ENCODE measurements at places on chromosomes 2 and 18.

GRCh38 chr18:28050545-28050944 is 126.4 kb downstream of the CDH2 start:
- DNase-seq = no peak

DNA sequence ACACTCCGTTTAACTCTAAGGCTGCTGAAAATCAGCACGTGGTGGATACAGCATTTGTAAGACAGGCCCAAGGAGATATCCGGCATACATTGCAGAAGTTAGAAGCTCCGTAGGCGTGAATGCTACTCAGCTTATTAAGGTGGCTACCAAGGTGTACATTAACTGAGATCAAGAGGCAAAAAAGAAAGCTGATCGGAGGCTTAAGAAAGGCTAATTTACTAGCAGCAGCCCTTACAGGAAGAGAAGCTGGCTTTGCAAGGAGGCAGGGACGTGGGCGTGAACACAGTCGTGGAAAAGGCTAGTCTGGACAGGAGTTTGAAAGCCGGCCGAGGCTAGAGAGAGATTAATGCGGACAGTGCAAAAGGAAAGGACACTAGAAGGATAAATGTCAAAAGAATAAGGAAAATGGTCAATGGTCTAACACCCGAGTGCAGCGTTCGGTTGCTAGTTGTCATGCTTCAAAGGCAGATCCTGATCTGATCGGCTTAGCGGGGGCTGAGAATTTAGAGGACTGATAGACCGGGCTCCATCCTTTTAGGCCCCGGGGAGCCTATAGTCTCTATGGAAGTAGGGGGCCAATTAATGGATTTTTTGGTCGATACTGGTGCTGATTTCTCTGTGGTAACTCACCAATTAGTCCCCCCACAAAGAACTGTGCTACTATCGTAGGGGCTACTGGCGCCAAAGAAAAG is 45.6 kb upstream of the SELENOI start:
- DNase-seq = peak; percentile 27

GRCh38 chr2:209102319-209102718 is 321.5 kb upstream of the MAP2 start:
- no peak for DNase-seq

- no peak for DNase-seq
Measured at GRCh38 chr2:21229302-21229701, 105.5 kb downstream of the TDRD15 start.

- no peak for DNase-seq
Measured at GRCh38 chr18:79187532-79188277, 118.5 kb downstream of the ATP9B start.

DNA sequence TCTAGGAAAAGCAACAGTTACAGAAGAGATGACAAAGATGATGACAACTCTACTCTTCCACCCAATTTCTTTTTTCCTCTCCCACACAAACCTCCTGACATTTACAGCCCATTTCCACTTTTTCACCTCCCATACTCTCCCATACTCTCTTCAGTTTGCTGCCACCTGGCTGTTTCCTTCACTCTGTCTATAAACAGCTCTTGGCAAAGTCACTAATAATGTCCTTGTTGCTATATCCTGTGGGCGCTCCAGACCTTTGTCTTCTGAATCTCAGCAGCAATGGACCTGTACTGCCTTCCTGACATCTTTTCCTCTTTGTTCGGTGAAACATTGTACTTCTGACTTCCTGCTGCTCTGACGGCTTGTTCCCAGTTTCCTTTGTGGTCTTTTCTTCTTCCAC is 60.7 kb upstream of the CAVIN2 start:
- no peak for DNase-seq

DNA sequence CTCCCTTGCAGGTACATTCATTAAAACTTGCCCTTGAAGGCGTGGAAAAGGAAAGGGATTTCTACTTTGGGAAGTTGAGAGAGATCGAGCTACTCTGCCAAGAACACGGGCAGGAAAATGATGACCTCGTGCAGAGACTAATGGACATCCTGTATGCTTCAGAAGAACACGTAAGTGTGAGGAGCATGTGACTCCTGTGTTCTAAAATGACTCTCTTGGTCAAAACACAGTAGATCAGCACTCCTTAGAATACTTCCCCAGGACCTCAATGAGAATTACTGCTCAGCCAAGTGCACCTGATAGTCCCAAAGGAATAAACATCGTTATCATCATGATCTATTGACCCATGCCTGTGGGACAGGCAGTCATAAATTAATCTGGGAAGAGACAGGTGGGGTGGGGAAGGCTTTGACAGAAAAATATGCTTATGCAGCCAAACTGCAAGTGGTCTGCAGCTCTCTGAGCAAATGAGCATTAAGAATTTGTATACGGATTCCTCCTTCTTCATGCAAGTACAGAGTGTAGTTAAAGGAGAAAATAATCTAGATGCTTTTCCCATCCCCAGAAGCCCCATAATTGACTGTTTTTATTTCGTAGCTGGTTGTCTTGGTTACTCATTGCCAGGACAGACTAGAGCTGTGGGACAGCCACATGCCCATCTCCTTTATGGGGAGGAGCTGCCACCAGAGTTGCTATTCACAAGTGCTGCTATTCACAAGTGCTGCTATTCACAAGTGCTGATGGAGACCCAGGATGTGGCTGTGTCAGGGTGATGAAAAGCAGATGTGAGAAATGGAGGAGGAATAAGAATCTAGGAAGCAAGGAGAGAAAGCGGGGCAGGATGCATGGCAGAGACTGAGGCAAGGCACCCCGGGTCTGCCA is 91.0 kb downstream of the MAPRE2 start:
- no peak for DNase-seq

GRCh38 chr18:6810191-6810590 is 80.7 kb downstream of the ARHGAP28 start:
- DNase-seq = no peak

- no peak for DNase-seq
Measured at GRCh38 chr18:35926884-35927283, 45.6 kb upstream of the RMP24 start.

DNA sequence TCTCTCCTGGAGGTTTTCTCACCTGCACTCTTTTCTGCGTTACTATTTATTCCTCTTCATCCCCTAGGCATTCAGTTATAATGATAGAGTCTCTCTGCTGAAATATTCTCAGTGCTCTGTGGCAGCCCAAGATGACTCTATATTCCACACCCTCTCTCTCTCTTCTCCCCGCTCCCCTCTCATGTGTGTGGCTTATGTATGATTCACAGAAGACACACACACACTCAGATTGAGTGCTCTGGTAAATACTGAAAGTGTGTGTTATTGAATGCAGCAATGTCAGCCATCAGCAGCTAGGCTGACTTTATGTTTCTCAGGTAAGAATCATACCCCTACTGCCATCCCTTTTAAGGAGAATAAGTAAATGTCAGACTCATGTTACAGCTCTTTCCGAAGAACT is 201.2 kb downstream of the SLC4A10 start:
- DNase-seq = no peak

GRCh38 chr2:196208915-196209314 is 37.5 kb upstream of the STK17B start:
- DNase-seq = no peak

GRCh38 chr2:40480596-40480995 is 28.7 kb upstream of the SLC8A1 start:
- DNase-seq = no peak

DNA sequence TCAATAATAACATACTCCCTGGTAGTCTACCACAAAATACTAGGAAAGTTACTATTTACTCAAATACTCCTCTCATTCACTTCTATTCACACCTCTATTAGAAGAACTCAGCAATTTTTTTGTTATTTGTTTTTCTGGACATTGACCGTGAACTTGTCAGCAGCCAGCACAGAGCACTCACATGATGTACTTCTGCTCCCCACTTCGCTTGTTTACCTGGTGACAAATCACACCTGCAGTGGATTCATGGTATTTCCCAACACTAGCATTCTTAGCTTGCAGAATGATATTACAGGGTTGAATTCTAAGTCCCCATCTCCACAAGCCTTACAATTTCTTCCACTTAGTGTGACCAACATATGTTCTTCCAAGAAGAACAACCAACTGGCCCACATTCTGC is 238.2 kb downstream of the SATB2 start:
- no peak for DNase-seq

DNA sequence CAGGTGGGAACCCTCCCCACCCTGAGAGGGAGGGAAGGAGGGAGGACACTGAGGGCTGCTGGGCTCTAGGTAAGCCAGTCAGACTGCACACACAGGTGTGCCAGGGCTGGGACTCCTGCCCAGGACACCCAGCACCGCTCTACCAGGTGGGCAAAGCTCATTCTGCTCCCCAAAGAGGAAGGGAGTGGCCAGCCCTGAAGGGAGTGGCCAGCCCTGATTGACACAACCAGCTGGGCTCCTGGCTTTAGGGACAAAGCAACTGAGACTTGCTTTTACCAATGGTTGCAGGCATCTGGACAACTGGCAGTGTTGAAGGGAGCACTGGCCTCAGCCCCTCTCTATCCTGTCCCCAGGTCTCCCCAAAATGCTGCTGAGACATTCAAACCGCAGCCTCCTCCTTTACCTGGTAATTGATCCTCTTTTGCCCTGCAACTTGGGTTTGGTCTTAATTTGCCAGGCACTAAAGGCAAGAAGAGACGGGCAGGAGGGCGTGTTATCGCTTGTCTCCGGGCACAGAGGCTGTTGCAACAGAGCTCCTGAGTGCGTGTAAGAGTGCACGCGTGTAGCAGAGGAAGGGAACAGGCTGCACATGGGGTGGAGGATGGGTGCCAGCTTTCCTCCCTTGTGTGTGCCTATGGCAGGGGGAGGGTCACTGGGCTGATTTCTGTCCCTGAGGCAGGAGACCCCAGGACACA is 14.5 kb upstream of the FOSL2 start:
- no peak for DNase-seq

DNA sequence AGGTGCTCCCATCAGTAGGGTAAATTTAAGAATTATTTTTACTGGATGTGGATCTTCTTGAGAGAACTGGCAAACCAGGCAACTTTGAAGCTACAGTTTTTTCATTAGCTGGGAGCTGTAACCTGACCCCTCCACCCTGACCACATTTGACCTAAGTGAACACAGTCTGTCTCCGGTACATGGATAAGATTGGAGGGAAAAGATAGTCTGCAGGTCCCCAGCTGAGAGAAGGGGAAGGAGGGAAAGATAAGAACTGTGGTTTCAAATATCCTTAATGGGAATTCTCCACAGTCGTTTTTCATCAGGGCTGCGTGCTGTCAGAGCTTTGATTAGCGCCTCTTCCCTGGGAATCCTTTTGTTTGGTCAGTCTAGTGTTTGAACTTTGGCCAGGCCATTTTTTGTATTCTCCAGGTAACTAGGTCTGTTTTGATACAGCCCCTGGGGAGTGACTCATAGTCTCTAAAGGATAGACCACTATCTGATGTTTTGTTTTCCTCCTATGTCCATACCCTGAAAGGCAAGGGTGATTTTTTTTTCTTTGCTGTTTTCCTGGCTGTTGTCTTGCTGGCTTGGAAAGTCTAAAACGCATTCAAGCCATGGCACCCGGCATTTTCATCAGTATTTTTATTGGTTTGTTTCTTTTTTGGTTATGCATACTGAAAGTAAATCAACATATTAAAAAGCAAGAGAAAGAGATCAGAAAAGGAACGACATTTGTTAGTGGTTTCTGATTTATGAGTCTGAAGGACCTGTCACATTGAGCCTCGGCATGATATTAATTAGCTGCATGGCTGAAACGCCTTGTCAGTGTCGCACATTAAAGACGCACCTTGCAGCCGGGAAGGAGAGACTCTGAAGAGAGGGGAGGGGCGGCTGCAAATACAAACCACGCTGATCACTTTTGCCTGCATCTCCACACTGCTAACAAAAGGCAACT is 183.4 kb upstream of the FN1 start:
- no peak for DNase-seq

DNA sequence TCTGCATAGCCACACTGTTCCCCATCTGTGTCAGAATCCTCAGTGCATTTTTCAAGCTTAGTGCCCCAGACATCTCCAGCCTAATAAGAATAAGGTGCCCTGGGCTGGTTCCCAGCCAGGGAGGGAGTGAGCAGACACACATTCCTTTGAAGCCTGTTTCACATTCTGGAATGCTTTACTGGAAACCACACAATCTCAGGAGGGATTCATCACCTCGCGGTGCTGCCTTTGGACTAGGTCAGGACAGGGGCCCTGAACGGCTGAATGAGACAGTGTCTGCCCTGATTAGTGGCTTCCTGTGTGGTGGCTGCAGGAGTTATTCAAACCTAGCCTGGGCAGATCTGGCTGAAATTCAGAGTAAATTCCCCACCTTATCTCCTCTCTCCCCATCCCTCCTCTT is 108.0 kb upstream of the LDAH start:
- DNase-seq = no peak

GRCh38 chr2:179793238-179793637 is 68.2 kb downstream of the ZNF385B start:
- no peak for DNase-seq

DNA sequence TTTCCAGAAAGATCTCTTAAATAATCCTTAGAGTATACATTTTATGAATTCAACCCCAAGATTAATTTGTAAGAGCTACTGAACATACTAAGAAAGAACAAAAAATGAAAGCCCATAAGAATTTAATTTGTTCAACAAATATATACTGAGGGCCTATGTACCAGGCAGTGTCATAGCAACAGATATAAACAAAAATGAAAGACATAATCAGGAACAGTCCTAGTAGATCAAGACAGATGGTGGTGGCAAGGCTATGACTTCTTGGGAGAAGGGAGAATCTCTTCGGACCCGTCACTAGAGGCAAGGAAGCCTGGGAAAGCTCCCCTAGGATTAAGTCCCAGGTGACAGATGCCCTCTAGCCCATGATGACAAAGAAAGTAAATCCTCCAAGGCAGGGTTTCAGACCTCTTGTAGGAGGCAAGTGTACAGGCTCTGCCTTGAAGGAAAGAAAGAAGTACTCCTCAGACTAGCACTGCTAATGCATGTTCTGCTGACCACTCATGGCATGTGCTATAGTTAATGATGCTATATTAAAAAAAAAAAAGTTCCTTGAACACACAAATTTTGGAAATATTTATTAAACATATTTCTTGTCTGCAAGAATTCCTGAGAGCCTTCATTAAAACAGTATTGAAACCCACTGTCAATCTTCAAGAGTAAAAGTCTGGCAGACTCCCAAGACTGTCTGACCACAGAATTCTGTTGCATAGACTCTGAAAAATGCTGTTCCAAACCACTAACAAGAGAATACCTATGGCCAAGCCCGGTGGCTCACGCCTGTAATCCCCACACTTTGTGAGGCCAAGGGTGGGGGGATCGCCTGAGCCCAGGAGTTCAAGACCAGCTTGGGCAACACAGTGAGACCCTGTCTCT is 31.5 kb downstream of the NOL10 start:
- no peak for DNase-seq

GRCh38 chr2:221451862-221452788 is 120.0 kb downstream of the EPHA4 start:
- DNase-seq = no peak

DNA sequence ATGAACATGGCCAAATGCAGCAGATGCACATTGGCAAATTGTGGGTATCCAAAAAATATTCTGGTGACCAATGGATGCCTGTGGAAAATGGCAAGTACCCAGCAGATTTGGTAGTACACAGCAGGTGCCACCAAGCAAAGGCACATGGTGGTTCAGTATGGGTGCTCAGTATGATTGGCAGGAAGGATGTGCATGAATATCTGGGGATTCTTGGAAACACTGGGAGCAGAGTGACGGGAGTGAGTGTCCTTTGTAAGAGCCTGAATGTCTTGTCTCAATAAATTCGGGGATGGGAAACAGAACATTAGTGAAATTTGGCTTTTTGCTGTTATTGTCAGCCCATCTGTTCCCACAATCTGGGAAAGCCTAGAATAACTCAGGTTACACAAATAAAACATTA is 36.8 kb upstream of the ACADL start:
- DNase-seq = no peak

Data from CD4-positive, alpha-beta T cell treated with Interleukin-17A for 1 hour (primary cell).